ENCODE measurements at places on chromosomes 13 and 19.

DNA sequence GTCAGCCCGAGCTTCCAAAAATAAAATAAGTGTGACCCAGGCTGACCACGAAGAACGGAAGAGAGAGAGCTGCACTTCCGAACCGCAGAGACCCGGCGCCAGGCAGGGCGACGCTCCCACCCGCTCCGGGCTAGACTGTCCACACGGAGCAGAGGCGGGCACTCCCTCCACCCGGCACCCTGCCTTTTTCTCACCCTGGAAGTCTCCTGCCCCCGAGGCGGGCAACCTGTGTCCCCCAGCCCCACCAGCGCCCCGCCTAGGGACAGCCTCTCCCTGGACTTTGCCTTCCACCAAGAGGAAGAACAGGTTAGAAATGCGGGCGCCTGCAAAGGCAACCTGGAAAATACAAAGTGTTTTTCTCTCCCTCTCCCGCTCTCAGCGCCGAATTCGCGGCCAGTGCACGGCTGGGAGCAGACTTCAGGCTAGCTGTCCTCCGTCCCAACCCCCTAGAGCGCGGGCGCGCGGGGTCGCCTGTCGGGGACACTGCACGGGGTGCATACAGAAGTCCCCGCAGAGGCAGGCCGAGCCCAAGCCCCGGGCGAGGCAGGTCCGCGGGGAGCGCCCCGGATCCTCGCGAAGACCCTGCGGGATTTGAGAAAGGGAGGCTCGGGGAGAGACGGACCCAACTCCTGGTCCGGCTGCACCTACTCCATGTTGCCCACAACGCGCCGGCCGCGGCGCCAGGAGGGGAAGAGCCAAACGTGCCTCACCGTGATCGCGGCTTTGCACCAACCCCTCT, 845 bp downstream of the SPRY2 start:
- peak; percentile 39 for DNase-seq

GRCh38 chr19:43784981-43785808, 4.4 kb upstream of the KCNN4 start:
- DNase-seq = peak; percentile 73

DNA sequence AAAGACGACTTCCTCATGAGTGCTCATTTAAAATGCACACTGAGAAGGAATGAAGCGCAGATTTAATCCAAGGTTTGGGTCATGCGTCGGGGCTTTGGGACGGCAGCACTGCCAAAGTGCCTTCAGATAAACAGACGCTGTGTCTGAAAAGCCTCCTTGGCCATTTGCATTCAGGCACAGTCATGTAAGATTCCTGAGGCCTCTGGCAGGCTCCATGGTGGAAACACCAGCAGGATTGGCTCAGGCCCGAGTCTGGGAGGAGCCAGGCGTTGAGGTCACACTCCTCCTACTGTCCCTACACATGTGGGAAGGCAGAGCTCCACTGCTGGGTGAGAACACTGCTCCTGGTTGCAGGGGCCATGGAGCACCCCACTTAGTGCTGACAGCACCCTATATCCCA, 113.3 kb upstream of the KL start:
- no peak for DNase-seq

- DNase-seq = peak; percentile 9
These were observed 673 bp downstream of the SPATA13 start for GRCh38 chr13:24161010-24161775.

- peak; percentile 58 for DNase-seq
These were observed 24.3 kb downstream of the ARL11 start for GRCh38 chr13:49652355-49653305.

- DNase-seq = no peak
These were observed 539.2 kb upstream of the PCDH9 start for GRCh38 chr13:67769063-67769986.

DNA sequence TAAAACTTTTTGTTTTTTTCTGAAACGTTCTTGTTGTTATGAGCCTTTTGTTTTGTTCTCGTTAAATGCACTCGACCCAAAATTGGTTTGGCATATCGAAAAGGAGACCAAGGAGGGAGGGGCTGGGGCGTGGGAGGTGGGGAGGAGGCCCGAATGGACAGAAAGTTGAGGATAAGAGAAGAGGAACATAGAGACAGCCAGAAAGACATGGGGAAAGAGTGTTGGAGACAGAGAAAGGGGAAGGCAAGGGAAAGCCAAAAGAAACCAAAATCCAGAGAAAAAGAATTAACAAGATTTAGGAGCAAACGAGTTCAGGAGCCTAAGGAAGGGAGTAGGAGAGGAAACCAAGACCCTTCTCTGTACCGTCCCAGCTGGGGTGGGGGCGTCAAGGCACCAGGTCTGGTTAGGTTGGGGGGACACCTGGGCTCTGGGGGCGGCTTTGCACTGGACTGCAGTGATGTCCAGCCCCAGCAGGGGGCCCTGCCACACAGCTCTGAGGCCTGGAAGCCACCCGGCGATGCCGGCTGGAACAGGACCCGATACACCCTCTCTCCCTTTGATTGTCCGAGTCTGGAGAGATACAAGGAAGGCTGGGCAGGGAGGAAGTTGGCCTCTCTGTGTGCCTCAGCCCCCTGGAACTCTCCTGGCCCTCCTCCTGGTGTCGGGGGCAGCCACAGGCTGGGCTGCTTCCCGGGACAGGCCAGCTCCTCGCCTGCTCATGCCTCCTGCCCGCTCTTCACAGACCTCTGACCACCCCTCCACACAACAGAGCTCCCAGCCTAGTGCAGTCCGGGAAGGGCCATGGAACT, 11.6 kb upstream of the ASF1B start:
- peak; percentile 46 for DNase-seq

- no peak for DNase-seq
These were observed 21.6 kb upstream of the URAD start for GRCh38 chr13:28010046-28010445.

- no peak for DNase-seq
These were observed 167.4 kb upstream of the OBI1 start for GRCh38 chr13:78826312-78826711.

DNA sequence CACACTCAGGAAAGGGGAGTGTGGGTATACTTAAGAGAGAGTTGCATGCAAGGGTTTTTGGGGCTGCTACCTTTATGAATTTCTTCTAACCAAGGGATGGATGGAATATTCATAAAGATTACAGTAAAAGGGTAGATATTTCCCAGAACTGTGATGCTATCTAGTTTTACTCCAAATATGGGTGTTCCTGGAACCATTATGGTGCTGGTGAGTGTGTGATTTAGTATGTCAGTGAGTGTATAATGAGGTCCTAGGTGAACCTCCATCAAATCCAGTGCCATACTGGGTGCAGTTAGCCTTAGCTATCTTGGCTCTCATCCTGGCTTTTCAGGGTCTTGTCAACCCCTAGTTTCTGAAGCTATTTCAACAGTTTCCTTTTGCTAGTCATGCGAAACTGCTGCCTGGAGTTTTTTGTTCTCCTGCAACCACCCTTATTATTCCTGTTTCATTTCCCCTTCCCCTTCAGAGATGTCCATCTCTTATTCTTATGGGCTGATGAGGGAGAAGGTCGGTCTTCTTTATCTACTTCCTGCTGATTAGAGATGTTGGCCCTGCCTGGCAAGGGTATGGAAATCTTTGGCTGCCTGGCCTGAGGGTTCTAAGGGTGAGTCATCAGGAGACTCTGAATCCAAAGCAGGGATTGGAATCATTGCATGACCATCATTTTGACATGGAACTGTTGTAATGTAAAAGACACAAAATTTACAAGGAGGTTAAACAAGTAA, 202.3 kb downstream of the NBEA start:
- DNase-seq = peak; percentile 37

GRCh38 chr13:85564598-85564997, 234.6 kb downstream of the SLITRK6 start:
- DNase-seq = no peak

DNA sequence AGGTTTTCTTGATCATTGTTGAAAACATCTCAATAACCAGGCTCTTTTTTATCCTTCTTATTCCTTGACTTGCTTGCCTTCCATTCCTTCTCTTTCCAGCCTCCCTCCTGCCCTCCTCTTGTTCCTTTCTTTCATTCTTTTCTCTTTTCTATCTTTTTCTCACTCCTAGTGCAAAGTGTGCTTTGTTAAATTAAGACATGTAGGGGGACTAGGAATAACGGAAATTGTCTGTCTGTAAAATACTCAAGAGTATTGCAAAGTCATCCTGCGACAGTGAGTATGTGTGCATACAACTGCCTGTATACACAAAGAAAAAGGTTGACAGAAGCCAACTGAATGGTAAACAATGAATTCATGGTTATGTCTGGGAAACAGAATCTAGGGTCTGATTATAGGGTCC, 70.1 kb downstream of the LRRC63 start:
- no peak for DNase-seq

GRCh38 chr19:50658441-50659317, 9.4 kb downstream of the C19orf81 start:
- peak; percentile 88 for DNase-seq

- DNase-seq = no peak
These were observed 362 bp downstream of the WTIP start for GRCh38 chr19:34481861-34482379.

GRCh38 chr19:2186071-2186846, 22.5 kb downstream of the DOT1L start:
- DNase-seq = no peak

DNA sequence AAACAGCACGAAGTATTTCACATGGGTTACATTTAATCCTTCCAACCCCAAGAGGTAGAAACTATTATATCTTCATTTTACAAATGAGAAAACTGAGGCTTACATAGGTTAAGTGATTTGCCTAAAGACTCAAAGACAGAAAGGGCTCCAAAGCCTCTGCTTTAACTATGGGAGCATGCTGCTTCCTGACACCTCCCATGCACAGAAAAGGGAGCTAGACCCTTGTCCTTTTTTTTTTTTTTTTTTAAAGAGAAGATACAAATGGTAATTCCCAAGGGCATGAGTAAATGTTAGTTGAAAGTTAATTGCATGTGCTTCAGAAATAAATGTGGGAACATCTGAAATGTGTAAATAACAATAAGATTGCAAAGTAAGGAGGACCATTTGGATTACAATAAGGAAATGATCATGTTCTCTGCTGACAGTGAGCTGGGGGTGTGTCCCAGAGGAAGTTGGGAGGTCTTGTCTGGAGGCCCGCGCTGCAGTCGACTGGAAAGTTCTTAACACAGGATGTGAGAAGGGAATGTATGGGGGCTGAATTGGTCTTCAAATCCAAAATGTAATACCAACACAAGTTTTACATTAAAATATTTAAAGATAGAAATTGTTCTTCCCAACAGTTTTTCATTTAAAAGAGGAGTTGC, 500.3 kb downstream of the KLF12 start:
- DNase-seq = no peak

DNA sequence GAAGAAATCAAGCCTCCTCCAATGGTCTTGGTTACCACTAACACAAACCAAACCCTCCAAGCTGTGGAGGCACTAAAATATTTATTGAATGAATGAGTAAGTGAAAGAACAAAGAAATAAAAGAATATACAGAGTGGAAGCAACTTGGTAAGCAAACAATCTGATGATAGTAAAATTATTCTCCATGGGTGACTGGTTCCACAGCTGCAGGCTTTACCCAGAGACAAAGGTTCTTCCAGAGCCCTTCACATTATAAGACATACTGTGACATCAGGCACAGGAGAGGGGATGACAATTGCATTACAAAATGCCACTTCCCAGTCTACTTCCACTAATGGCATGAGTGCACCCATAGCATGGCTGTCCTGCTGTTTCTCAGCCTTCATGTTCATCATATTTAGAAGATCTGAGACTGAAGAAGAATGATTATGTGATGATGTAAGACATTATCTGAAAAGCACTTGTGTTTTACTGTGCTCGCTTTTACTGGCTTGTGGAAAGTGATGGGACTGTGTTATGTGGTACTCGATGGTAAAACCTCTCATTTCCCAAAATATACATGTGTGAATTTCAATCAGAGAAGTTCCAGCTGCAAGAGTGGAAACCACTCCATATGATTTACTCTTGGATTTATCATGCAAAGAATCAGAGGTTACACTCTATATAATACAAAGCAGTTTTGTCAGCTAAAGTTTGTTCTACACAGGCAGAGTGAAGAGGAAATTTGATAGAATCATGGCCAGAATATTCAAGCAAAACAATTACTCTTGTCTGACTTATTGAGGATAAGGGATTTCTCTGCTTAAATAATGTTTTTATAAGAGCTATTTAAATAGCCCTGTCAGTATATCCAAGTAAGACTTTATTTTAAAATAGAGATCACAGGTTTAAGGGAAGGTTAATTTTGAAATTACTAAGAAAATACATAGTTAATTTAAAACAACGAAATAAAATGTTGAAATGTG, 220.2 kb upstream of the NBEA start:
- DNase-seq = no peak

- no peak for DNase-seq
These were observed 39.1 kb downstream of the UQCRFS1 start for GRCh38 chr19:29173896-29174295.
